Kidney (tissue), 22 donors: ENCODE measurements at places on chromosomes 11 and 22. TPM values are rescaled to one million over a fixed set of nuclear protein-coding genes. Genes with fewer than 3 reads are reported as not detected.

- H3K27ac ChIP-seq: no peak overlapping the region
- H3K4me1 ChIP-seq: peaks cover 4% of the 10 kb centered on the region
- no peak overlapping the region for H3K4me3 ChIP-seq
- H3K36me3 ChIP-seq: no peaks in the 10 kb centered on the region
- DNase-seq: no peak
- H3K27me3 ChIP-seq: no peaks in the 10 kb centered on the region
Observed at GRCh38 chr11:112966561-112966960, 5.3 kb downstream of the NCAM1 start.

DNA sequence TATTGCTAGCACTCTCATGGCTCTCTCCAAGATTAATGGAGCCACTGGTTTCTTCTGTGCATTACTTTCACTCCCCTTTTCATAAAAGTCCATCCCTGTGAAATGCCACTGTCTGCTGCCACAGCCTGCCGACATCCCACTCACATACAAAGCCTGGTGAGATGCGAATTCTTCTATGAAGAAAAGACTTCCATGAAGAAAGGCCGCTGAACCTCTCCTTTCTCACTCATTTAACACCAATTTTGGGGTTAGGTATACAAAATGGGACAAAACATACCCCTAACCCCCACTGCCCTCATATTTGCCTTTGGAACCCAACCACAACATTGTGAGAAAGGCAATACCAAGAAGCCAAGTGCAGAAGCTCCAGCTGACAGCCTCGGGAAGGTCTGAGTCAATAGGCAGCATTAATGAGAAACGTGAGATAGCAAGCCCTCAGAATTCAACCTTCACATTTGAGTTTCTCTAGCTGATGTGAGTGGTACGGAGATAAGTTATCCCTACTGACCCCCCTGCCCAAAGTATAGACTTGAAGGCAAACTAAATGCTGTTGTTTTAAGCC lies 156.4 kb downstream of the ATG16L2 start:
- H3K4me1 ChIP-seq: no peaks in the 10 kb centered on the region
- DNase-seq: no peak
- no peak overlapping the region for H3K4me3 ChIP-seq
- no peaks in the 10 kb centered on the region for H3K36me3 ChIP-seq

- no peaks in the 10 kb centered on the region for H3K27me3 ChIP-seq
- DNase-seq: no peak
- H3K27ac ChIP-seq: no peak overlapping the region
- H3K4me1 ChIP-seq: no peaks in the 10 kb centered on the region
- H3K36me3 ChIP-seq: no peaks in the 10 kb centered on the region
Observed at GRCh38 chr11:115428306-115428705, 75.9 kb downstream of the CADM1 start.

DNA sequence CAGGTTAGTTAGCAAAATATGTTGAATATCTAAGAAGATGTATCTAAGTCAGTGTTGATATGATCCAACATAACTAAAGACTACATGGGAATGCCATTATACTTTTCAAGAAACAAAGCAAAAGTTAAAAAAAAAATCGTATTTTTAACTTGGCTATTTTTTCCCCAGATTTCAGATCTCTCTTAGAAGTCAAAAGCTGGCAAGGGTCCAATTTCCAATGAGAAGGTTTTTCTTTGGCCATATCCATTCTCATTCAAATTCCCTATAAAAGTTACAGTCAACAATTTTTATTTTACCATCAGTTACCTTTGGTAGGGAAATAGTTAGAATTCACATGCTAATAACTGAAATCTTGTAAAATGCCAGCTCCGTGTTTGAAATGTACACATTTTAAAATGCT lies 70.5 kb upstream of the FAT3 start:
- DNase-seq: no peak
- H3K27me3 ChIP-seq: no peaks in the 10 kb centered on the region
- no peak overlapping the region for H3K4me3 ChIP-seq
- H3K4me1 ChIP-seq: no peaks in the 10 kb centered on the region
- H3K27ac ChIP-seq: no peak overlapping the region

DNA sequence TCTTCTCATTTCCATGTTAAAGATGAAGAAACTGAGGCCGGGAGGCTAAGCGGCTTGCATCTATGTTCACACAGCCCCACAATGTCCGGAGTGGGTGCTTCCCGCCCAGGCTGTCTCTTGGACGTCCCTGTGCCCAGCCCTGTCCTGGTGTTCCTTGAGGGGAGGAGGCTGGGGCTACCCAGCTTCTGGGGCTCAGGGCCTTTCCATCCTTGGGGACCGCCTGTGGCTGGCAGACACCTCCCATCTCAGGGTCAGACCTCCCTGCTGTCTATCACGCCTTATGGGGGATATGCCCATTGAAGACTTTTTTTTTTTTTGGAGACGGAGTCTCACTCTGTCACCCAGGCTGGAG lies 95.5 kb downstream of the WNT7B start:
- no peak overlapping the region for H3K4me3 ChIP-seq
- H3K27ac ChIP-seq: no peak overlapping the region
- DNase-seq: no peak
- no peaks in the 10 kb centered on the region for H3K36me3 ChIP-seq
- peaks cover 18% of the 10 kb centered on the region for H3K27me3 ChIP-seq

DNA sequence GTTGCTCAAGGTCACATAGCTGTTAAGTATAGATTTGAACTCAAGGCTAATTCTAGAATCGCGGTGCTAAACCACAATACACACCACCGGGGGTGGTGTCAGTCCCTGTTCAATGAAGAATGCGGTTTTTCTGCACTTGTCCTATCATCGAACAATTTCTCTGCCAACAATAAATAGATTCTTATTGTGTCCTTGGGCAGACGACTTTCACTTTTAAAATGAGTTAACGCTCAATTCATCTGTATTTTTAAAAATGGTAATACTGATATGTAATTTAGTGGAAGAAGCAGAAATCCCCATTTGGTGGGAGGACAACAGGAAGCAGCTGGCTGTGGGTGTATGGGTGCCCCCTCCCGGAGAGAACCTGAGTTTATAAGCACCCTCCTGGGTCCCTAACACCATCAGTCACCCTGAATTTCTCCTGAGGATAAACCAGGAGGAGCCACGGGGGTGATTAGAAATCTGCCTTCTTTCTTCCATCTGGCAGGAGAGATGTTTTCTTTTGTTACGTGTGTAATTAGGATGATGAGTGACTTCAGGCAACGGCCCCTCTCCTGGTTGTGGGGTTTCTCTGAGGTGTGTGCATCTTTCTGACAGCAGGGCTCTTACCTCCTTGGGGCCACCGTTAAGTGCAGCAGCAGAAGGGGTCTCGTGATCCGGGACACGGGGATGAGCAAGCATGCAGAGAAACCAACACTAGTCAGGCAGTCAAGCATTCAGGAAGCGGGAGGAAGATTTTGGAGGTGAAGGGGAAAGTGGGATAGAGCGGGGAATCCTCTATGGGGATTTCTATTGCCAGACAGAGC lies 87.7 kb downstream of the GRAMD1B start:
- no peaks in the 10 kb centered on the region for H3K27me3 ChIP-seq
- no peaks in the 10 kb centered on the region for H3K4me1 ChIP-seq
- no peak overlapping the region for H3K27ac ChIP-seq
- no peak for DNase-seq

DNA sequence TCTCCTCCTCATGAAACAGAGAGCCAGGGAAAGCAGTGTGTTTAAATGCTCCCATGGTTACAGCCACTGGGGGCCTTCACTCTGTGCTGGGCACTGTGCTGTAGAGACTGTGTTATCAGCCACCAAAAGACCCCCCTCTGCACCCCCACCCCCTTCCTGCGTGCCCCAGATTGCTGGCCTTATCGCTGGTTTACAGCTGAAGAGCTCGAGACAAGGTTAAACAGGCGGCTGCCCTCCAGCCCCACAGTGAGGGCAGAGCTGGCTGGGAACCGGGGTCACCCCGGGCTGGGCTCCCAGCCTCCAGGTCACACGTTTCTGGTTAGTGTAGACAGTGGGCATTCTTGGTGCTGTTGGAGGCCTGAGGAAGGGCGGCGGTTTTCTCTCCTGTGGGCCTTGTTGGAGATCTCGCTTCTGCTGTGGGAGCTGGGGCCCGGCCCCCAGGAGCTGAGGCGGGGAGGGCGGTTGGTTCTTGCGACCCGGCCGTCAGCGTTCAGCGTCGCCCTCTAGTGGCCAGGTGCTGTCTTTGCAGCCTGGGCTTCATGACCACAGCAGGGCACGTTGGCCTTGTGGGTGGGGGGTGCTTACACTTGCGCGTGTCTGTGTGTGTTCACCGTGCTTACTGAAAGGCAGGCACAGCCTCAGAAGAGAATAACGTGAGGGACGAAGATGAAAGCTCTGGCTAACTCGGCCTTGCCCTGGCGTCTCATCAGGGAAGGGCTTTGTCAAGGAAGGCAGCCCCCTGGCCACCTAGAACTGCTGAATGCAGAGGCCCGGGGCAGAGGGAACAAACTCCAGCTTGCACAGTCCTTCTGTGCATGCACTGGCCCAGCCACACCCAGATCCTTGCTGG lies 40.8 kb downstream of the TBC1D22A start:
- H3K27me3 ChIP-seq: no peaks in the 10 kb centered on the region
- peaks cover 4% of the 10 kb centered on the region for H3K36me3 ChIP-seq
- peak; percentile 45 for DNase-seq
- H3K27ac ChIP-seq: no peak overlapping the region

DNA sequence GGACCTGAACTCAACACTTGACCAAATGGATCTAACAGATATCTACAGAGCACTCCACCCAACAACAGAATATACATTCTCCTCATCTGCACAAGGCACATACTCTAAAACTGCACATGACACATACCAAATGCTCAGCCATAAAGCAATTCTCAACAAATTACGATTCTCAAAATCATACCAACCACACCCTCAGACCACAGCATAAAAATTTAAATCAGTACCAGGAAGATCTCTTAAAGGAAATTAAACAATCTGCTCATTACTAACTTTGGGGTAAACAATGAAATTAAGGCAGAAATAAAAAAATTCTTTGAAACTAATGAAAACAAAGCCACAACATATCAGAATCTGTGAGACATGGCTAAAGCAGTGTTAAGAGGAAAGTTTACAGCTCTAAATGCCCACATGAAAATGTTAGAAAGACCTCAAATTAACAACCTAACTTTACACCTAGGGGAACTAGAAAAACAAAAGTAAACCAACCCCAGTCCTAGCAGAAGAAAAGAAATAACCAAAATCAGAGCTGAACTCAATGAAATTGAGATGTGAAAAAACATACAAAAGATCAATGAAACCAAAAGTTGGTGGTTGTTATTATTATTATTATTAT lies 37.2 kb downstream of the TMEM123 start:
- no peaks in the 10 kb centered on the region for H3K36me3 ChIP-seq
- H3K27ac ChIP-seq: no peak overlapping the region
- no peak for DNase-seq
- no peaks in the 10 kb centered on the region for H3K27me3 ChIP-seq
- no peaks in the 10 kb centered on the region for H3K4me1 ChIP-seq
- H3K4me3 ChIP-seq: no peak overlapping the region

DNA sequence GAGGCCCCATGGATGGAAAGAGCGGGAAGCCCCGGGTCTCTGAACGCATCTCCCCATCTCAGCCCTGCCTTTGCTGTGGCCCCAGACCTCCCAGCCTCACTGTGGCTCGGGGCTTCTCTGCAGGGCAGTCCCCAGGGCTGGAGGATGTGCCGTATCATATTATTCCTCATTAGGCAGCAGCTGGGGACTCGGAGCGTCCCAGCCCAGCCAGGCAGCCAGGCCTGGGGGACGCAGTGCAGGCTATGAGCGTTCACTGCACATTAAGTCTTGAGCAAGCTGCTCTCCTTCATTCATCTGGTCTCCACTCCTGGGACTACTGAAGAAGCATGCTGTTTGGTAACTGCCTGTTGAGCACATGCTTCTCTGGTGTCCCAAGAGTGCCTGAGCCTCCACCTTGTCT lies 226.8 kb upstream of the TBCEL start:
- DNase-seq: no peak
- H3K36me3 ChIP-seq: no peaks in the 10 kb centered on the region
- no peaks in the 10 kb centered on the region for H3K27me3 ChIP-seq
- no peaks in the 10 kb centered on the region for H3K4me1 ChIP-seq

- no peak for DNase-seq
- no peaks in the 10 kb centered on the region for H3K36me3 ChIP-seq
- H3K4me3 ChIP-seq: no peak overlapping the region
- no peaks in the 10 kb centered on the region for H3K27me3 ChIP-seq
- H3K4me1 ChIP-seq: no peaks in the 10 kb centered on the region
Observed at GRCh38 chr11:8345179-8345578, 81.5 kb upstream of the LMO1 start.

GRCh38 chr11:3803726-3804495 lies 4.4 kb upstream of the PGAP2 start:
- H3K27ac ChIP-seq: no peak overlapping the region
- no peaks in the 10 kb centered on the region for H3K36me3 ChIP-seq
- no peak overlapping the region for H3K4me3 ChIP-seq
- H3K4me1 ChIP-seq: peaks cover 4% of the 10 kb centered on the region

DNA sequence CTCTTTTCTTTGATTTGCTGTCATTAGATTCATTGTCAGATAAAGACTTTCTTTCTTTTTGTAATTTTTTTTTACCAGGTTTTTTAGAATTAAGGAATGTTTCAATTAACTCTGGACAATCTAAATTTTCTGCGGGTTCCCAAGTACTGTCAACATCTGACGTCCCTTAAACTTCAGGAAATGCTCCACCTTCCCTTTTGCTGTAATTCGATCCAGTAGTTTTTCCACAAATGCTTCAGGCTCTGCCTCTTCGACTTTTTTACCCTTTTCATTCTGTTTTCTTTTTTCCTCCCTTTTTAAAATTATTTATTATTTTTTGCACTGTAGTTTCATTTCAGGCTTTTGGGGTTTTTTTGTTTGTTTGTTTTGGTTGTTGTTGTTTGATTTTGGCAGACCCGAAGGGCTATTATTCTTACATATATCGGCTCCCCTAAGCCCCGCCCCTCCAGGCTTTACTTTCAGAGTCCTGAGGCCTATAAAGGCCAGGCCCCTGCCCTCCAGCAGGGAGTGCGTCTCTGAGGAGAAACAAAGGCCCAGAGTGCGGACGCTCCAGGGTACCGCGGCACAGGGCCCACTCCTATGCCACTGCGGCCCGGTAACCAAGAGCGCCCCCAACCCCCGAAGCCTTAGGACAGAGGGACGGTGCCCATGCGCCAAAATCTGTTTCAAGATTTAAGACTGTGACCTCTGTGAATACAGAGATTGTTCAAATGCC lies 116.4 kb downstream of the TYR start:
- H3K27me3 ChIP-seq: no peaks in the 10 kb centered on the region
- peak overlapping the region; percentile 21 for H3K4me3 ChIP-seq
- H3K27ac ChIP-seq: no peak overlapping the region
- DNase-seq: peak; percentile 40
- H3K4me1 ChIP-seq: no peaks in the 10 kb centered on the region

- DNase-seq: peak; percentile 73
- H3K27ac ChIP-seq: no peak overlapping the region
Observed at GRCh38 chr11:65884716-65885092, 3.6 kb downstream of the FIBP start.

- peaks cover 17% of the 10 kb centered on the region for H3K4me1 ChIP-seq
- no peak overlapping the region for H3K27ac ChIP-seq
- DNase-seq: no peak
- no peaks in the 10 kb centered on the region for H3K27me3 ChIP-seq
- no peaks in the 10 kb centered on the region for H3K36me3 ChIP-seq
Observed at GRCh38 chr22:35476341-35476740, 64.3 kb upstream of the RASD2 start.

GRCh38 chr11:827146-827896 lies 398 bp upstream of the CRACR2B start:
- peak overlapping the region; percentile 21 for H3K4me3 ChIP-seq
- H3K4me1 ChIP-seq: no peaks in the 10 kb centered on the region
- H3K27ac ChIP-seq: peak overlapping the region; percentile 32
- H3K36me3 ChIP-seq: no peaks in the 10 kb centered on the region

Gene RASSF10
- 6.1 TPM for polyA plus RNA-seq

Gene CRYBB2
- polyA plus RNA-seq: 0.67 TPM

Gene FHIP1B
- polyA plus RNA-seq: 35.1 TPM

Gene STK33
- 19.3 TPM for polyA plus RNA-seq

Gene MFNG
- 9.1 TPM for polyA plus RNA-seq

Gene BTG4
- not detected for polyA plus RNA-seq

Gene OTUB1
- polyA plus RNA-seq: 118 TPM

Gene MTMR3
- polyA plus RNA-seq: 9.6 TPM

Gene TECTA
- polyA plus RNA-seq: 0.54 TPM

Gene RASD2
- 1.1 TPM for polyA plus RNA-seq
